T-helper 17 cell (primary cell): ENCODE measurements at places on chromosomes 6 and 20. TPM values are rescaled to one million over a fixed set of nuclear protein-coding genes. Genes with fewer than 3 reads are reported as not detected.

GRCh38 chr20:36908603-36909002, 32.7 kb downstream of the TLDC2 start:
- DNase-seq, result no peak

DNA sequence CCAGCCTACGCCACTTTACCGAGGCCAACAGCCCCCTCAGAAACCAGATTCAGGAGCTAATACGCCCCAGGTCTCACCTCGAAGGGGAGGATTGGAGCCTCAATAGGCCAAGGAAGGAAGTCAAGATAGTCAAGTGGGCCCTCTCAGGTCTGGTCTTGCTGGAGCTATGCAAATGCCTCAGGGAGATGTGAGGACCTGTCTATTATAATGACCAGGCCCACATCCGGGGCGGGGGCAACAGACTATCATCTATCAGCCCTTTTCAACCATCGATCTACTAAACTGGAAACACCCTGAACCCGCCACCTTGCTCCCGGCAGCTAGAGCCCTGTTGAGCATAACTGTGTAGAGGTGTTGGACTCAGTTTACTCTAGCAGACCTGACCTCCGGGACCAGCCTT, 12.7 kb upstream of the GSTA3 start:
- DNase-seq, result no peak

- no peak for DNase-seq
Observed at GRCh38 chr6:110265273-110265672, 85.0 kb downstream of the CDC40 start.

- DNase-seq, result no peak
Observed at GRCh38 chr6:144019929-144020328, 11.9 kb upstream of the PLAGL1 start.

DNA sequence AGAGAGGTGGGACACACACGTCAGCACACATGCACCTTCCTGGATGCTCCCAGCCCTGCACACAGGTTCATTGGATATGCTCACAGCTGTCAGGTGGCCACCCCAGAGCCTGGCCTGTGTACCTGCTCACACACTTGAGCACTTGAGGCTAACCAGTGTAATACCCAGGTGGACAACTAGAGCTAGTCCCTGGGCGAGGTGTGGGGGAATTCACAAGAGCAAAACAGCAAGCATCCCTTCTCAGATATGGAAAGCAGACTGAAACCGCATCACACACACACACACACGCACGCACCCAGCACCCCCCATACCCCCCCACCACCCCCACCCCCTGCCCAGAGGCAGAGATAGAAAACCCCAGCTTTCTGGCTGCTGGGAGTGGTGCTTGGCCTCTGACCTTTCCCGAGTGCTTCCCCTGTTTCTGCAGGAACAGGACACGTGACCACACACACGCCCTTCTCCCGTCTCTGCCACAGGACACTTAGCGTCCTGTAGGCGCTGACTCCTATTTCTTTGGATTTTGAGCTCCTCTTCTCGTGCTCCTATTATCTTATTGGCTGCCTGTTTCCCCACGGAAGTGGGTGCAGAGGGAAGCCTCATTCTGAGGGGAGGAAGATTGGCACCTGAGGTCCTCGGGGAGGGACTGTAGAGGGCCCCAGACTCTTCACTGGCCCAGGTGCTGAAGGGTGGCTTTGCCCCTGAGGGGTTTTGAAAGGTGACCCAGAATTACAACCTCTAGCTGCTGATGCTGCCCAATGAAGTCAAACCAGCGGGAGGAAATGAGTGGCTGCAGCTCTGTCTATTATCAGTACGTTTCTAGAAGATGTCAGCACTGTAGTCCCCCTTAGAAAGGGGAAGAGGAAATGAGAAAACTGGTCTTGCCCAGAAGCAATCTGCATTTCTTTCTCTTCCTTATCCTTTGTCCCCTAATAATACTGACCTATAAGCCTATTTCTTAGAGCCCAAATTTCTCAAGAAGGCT, 65.8 kb downstream of the SYTL3 start:
- DNase-seq, result no peak

DNA sequence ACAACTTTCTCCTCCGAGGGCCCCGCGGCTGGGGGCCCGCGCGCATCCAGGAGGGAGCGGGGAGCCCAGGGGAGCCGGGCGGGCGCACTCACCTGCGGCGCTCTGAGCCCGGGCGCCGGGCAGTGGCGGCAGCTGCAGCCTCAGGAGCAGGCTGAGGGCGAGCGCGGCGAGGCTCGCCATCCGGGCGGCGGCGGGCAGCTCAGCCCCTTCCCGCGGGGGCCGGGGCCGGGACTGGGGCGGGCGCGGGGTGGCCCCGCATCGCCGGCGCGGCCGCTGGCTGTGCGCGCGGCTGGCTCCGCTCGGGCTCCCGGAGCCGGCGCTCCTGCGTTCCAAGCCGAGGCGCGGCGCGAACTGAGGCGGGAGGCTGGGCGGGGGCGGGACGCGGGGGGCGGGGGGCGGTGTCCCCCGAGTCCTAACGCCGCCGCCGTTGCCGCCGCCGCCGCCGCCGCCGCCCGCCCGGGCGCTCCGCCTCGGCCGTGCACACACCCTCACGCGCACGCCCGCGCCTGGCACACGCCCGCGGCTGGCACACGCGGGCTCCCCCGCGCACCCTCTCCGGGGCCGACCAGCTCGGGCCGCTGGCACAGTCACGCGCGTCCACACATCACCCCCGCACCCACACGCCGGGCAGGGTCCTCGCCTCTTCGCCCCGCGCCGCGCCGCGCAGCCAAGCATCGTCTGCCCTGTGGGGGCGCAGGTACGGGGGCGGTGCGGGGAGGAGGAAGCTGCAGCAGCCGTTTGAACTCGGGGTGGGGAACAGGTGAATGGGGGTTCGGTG, at the start of gene PTPRT:
PTPRT (minus strand) TSS at position 353 of the 778 bp plus-strand sequence; CDS start at position 180, 173 bp downstream.
- DNase-seq, result no peak

DNA sequence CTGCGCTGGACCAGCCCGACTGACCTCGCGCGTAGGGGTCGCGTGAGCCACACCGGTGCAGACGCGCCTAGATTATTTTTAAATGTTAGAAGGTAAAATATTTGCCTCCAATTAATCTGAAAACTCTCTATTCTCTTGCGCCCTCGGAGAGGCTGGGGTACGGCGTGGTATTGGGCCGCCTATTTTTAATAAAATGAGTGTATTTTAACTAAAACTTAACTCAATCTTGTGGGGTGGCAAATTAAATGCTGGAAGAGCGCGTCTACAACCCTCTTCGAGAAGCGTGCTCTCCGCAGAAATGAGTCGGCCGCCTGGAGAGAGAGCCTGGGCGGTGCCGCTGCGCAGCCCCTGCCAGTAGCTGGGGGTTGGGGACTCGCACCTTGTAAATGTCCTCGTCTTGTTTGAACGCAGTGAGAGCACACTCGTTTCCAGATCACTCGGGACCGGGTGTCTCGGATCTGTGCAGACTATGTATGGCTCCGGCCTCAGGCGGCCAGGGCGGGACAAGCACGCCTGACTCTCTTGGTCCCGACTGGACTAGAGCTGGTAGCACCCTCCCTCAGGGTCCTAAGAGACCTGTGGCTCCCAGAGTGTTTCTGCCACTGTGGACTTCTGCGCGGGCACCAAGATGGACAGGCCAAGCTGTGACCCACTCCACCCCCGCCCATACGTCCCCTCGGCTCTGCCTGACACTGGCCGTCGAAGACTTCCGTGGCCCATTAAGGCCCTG, 2.0 kb upstream of the MAFB start:
- no peak for DNase-seq

TRIM10 gene
- 0.37 TPM for total RNA-seq
